ENCODE measurements at places on chromosomes 6 and 20.

GRCh38 chr6:36780442-36781177 lies 58.6 kb downstream of the CPNE5 start:
- DNase-seq = no peak

DNA sequence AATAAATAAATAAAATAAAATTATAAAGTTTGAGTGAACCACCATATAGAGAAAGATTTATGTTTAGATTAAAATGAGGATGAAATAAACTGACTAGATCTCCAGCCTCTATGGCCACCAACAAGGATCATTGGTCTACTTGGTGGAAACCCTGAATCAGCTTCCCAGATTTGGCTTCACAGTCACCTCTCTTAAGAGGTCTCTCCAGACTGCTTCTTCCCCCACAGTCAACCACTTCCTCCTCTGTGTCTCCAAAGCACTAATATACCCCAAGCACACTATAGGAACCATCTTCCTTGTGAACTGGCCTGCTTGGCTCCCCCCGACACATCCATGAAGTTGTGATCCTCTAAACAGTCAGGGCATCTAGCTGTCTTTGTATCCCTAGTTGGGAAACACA lies 529.6 kb upstream of the RNF217 start:
- no peak for DNase-seq

DNA sequence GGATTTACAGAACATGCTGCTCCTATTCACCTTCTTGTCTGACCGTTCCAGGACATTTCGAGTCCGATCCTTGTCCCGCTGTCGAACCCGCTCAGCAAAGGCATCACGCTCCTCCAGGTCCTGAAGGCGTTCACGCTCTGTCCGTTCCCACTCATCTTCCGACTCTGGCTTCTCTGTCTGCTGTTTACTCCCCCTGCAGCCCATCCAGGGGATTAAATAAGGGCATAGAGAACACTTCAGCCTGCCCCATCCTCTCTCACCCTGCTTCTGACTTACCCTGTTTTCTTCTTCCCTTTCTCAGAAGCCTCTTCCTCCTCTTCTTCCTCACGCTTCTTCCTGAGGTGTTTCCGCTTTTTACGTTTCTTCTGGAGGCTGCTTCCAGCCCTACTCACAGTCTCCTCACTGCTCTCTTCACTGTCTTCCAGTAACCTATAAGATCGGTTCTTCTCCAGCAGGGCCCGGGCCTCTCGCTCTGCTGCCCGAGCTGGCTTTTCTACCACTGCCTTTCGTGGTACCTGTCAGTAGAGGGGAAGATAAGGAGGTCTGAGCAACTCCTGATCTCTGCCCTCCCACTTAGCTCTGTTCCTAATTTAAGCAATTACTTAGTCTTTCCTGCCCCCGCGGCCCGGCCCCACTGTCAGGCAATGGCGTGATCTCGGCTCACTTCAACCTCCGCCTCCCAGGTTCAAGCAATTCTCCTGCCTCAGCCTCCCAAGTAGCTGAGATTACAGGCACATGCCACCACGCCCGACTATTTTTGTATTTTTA lies 1.9 kb downstream of the DHX16 start:
- no peak for DNase-seq

DNA sequence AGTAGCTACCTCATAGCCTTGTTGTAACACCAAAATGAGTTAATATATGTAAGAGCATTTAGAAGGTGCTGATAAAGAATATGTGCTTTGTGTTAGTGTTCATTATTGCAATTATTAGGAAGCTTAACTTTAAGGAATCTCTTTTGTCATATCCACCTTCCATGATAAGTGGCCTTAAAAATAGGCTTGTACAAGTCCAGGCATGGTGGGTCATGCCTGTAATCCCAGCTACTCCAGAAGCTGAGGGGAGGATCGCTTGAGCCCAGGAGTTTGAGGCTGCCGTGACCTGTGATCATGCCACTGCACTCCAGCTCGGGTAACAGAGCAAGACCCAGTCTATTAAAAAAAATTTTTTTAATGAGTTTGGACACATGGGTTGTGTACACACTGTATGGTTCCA lies 285.5 kb downstream of the ZFAND3 start:
- no peak for DNase-seq

DNA sequence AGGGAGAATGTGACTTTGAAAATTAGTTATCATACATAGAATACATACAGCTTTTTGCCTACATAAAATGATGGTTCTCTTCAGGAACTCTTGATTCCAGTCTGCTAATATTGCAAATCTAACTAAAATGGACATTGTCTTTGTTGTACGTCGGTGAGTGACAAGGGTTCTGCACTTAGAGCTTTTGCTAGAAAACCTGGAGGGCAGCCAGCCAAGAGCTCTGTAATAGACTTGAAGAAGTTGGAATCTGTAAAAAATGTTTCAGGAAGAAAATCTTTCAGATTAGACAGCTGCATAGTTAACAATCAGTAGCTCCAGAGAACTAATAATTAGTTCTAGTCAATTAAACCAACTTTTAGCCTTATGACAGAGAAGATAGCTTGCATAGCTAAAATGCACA lies 138.3 kb downstream of the FLRT3 start:
- no peak for DNase-seq

DNA sequence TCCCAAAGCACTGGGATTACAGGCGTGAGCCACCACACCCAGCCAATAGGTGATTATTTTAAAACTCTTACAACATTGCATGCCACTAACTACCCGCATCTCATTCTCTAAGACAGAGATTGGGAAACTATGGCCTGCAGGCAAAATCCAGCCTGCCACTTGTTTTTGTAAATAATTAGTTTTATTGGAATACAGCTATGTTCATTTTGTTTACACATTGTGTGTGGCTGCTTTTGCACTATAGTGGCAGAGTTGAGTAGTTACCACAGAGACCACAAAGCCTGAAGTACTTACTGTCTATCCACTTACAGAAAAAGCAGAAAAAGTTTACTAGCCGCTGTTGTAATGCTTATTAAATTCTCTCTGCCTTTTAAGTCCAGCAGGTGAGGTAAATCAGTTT lies 16.4 kb upstream of the PKIG start:
- DNase-seq = no peak

DNA sequence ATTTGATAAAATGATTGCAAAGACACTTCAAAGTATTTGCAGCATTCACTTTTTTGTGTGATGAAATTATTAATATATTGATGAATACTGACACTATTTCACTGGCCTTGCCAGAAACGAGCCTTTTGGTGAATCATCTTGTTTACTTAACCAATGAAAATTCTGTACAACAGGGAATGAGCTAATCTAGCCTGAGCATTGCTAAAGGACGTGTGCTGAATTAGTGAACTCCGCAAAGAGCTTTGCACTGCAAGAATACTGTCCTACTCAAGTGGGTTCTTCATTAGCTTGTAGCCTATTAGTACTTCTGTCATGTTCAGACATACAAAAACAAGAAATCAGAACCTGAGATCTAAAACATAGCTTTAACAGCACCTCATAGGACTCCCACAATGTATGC lies 172.0 kb upstream of the NRSN1 start:
- DNase-seq = no peak

DNA sequence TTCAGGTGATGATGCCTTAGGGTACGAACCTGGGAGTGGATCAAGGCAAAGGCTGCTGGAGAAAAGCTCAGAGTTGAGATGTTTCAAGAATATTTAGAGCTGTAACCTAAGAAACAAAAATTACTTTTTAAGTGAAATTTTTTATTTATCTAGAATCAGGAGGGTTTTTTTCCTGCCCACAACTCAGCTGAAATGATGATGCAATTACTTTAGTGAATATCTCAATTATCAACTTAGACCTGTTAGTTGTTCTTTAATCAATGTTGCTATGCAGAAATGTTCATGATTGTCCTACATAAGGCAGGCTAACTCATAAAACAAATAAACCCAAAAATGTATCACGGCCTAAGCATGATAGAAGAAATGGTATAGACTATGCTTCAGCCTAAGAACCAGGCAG lies 50.3 kb downstream of the TPBG start:
- DNase-seq = no peak

GRCh38 chr20:23114018-23114417 lies 27.9 kb upstream of the CD93 start:
- DNase-seq = no peak

DNA sequence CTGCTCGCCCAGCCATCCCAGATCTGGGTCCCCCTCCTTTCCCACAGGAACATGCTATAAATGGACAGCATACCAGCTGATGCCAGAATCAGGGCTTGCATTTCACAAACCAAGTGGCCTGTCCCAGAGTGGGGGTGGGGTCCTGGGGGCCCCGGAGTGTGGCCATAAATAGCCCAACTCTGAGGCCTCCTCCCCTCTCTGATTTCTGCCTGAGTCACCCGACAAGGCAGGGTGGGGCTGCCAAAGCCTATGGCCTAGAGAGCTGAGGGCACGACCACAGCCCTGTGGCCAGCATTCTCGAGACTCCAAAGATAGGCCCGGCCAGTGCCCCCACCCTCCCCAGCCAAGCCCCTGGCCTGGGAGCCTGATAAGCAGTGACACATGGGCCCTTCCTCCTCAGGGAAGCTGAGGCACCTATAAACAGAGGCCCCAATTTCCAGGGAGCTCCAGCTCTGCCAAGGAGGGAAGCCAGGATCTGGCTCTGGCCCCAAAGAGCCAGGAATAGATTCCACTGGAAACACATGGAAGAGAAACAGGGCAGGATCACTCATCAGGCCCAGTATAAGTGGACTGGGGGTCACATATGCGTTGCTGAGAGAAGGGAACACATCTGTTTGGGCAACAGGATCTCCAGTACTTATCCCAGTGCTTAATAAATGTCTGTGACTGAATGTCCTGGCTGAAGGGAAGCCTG lies 20.3 kb downstream of the SNTA1 start:
- DNase-seq = no peak

DNA sequence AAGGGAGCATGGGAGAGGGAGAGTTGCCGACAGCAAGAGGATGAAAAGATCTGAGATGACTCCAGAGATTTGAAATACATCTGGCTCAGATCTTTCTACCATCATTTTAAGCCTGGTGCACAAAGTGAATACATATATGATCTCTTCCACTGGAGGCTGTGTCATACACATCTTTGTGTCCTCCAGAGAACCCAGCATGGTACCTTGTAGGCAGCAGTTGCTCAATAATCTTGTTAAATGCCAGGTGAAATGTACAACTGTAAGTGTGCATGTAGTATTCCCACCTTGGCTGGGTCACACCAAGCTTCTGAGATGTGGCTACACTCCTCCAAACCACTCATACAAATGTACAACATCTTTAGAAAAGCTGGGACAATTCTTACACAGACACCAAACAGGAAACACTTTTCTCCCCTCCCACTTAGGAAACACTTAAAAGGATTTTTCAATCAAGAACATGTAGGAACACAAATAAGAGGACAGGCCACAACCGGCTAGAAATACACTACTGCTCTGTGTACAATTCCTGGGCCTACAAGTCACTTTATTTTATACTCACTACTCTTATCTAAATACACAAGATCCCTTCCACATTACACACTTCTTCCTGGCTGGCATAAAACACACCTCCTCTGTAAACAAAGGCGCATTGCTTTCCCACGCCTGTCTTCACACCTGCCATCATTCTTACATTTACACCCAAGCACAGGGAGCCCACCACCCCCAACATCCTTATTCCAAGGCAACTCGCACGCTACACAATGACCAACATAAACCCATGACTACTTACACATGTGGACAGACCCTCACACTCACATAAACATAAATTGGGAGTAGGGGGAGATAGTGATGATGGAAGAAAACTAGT lies 3.8 kb upstream of the IER3 start:
- DNase-seq = no peak

- DNase-seq = no peak
These were observed 13.9 kb upstream of the NAA20 start for GRCh38 chr20:20003031-20003954.

DNA sequence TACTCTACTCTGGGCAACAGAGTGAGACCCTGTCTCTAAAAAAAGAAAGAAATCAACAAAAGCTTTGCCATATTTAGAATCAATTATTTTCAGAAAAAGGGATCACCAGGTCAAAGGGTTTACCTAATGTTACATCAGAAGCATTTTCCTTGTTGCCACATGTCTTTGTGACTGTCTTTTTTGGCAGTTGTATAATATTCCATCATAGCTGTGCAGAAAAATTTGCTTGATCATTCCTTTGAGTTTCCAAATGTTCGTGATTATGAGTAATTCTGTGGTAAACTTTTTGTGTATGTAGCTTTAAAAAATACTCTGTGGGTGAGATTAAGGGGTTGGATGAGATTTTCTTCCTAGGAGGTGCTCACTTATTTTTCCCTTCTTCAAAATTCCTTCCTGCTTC lies 26.4 kb downstream of the PNPLA1 start:
- no peak for DNase-seq

GRCh38 chr20:11324990-11325389 lies 592.7 kb upstream of the BTBD3 start:
- no peak for DNase-seq

DNA sequence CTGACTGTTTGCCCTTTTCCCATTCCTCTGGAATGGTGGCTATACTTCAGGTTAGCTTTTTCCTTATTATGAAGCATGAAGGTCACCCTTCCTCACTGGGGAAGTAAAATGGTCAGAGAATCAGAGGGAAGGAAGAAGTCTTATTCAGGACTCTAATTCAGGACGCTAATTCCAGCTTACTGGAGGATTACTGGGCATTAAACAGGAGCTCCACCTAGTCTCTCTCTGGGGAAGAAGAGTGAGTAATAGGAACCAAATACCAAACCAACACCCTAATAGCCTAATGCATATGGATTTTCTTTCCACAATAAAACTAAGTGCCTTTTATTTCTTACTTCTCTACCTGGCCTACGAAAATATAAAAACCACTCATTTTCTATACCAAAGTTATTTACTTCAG lies 10.1 kb downstream of the CRISP1 start:
- no peak for DNase-seq

GRCh38 chr6:68859233-68859632 lies 224.2 kb downstream of the ADGRB3 start:
- no peak for DNase-seq

DNA sequence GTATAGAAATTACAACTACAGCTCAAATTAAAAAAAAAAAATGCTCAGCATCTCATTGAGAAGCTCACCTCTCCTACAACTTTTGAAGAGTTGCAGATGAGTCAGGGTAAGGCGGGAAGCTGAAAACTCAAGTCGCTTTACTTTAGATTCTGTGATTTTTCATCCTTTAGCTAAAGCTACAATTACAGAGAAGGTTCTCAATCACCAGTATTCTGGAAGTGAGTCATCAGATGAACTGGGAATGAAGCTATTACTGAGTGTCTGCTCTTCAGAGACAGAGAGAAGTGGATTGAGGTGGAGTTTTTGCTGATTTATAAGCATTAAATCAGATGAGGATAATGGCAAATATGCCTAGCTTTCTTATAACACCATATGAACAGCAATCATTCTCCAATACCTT lies 91.9 kb downstream of the TFAP2A start:
- DNase-seq = no peak

GRCh38 chr20:53737396-53738038 lies 143.9 kb upstream of the ZNF217 start:
- no peak for DNase-seq

- no peak for DNase-seq
These were observed 263.9 kb upstream of the JARID2 start for GRCh38 chr6:14981960-14982359.

DNA sequence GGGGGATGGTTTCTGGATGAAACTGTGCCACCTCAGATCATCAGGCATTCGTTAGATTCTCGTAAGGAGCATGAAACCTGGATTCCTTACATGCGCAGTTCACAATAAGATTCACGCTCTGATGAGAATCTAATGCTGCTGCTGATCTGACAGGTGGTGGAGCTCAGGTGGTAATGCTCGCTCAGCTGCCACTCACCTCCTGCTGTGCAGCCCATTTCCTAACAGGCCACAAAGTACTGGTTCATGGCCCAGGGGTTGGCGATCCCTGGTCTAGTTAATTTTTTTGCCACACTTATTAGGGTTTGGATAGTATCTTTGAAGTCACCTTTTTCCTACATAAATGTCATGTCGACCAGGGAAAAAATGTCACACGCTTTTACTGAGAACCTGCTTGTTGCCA lies 96.8 kb upstream of the MLIP start:
- no peak for DNase-seq
